ENCODE measurements at places on chromosomes 16 and 17. TPM values are rescaled to one million over a fixed set of nuclear protein-coding genes. Genes with fewer than 3 reads are reported as not detected.

Gene ABCA8
- 0.24 TPM for total RNA-seq

Gene ABCC11
- 0.06 TPM for total RNA-seq

Gene ZP2
- total RNA-seq = not detected

Gene USH1G
- total RNA-seq = 0.11 TPM

Gene CACNG5
- not detected for total RNA-seq

Gene RNF112
- 0.14 TPM for total RNA-seq

Gene RASD1
- 4.9 TPM for total RNA-seq

All from A549 treated with AZD2906 at 1 μM for 4 hours (cell line).